ENCODE measurements at places on chromosomes 6 and 20. TPM values are rescaled to one million over a fixed set of nuclear protein-coding genes. Genes with fewer than 3 reads are reported as not detected.

Gene C6orf52
- total RNA-seq = not detected

Gene TMEM151B
- not detected for total RNA-seq

Gene IYD
- not detected for total RNA-seq

Gene NNAT
- total RNA-seq = 0.23 TPM

Gene PSORS1C2
- not detected for total RNA-seq

Gene SNTA1
- total RNA-seq = 8.8 TPM

Gene MEP1A
- not detected for total RNA-seq

Gene RNF114
- 69.4 TPM for total RNA-seq

Gene RSPO4
- total RNA-seq = not detected

Gene PKIB
- total RNA-seq = not detected

Gene NRN1
- 56.3 TPM for total RNA-seq

Gene C20orf144
- not detected for total RNA-seq

Gene TCP11
- total RNA-seq = 0.28 TPM

Gene SCP2D1
- not detected for total RNA-seq

Gene HLA-DMB
- 2.9 TPM for total RNA-seq

Gene TRIM10
- not detected for total RNA-seq

Gene SEMG1
- not detected for total RNA-seq

Gene GNAS-AS1
- not detected for total RNA-seq

Gene SOX18
- total RNA-seq = 123 TPM

Gene SEL1L2
- total RNA-seq = not detected

Gene RBPJL
- not detected for total RNA-seq

Gene LTA
- total RNA-seq = not detected

Gene CEP162
- total RNA-seq = 14.0 TPM

Gene AIF1
- not detected for total RNA-seq

Gene SIM1
- total RNA-seq = 0.17 TPM
